ENCODE measurements at places on chromosomes 3 and 15.

DNA sequence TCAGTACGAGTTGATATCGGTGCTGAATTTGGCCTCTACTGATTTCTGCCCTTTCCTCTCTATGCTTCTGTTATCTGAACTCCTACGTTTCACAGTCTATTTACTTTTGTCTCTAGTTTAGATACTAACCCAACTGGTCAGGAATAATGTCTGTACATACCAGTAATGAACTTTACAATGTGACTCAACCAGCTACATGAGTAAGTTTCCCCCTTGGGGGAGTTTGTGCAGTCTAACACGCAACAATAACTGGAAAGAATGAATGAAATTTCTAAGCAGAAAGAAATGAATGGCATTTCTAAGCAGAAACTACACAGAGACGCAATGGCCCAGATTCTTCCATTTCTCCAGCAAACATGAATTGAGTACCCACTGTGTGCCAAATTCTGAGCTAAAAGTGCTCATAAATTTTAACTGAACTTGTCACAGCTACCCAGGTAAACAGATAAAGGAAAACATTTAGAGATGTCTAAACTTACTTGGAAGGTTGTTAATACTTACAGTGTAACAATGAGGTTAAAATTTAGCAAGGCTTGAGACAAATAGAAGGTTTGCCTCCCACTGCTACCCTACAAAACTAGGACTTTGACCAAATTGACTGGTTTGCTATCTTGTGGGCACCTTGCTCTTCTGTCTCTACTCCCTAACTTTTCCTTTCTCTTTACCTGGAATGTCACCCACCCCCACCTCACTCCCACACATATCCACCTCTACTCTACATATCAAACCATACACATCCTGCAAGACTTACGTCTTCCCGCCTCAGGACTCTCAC, 11.6 kb downstream of the UPK1B start:
- no peak for DNase-seq

GRCh38 chr3:152539191-152539764, 270.5 kb downstream of the MBNL1 start:
- DNase-seq = no peak

- no peak for DNase-seq
Measured at GRCh38 chr3:42012383-42012934, 50.6 kb upstream of the ULK4 start.

GRCh38 chr15:27990521-27991515, 108.3 kb downstream of the OCA2 start:
- DNase-seq = no peak

DNA sequence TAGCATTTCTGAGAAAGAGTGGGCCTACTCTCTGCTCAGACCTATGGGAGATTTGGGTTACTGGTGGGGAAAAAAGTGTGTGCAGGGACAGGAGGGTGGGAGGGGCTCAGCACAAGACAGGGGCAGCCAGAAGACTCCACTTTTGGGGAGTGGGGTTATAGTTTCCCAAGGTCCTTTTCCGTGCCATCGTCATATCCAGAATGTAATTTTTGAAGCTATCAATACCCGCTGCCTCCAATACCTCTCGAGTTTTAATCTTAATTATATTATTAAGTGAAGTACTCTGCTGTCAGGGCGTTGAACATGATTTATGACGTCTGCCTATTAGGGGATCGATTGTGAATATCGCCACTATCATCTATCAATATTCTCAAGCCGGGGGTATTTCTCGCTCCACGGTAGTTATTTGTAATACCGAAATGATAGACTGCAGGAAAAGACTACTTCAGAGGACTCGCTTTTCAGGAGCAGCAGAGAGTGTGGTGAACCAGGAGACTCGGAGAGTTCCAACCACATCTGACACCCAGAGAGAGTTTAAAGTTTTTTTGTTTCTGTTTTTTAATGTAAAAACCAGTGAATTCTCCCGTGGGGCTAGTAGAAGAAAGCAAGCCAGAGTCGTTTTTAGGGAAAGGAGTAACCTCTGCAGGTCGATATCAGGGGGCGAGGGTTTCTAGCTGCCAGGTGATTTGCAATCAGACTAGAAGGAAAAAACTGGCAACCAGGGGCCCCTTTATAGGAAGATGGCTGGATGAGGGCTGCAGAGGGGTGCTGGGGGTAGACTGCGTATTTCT, 20.6 kb downstream of the NR2F2 start:
- no peak for DNase-seq

DNA sequence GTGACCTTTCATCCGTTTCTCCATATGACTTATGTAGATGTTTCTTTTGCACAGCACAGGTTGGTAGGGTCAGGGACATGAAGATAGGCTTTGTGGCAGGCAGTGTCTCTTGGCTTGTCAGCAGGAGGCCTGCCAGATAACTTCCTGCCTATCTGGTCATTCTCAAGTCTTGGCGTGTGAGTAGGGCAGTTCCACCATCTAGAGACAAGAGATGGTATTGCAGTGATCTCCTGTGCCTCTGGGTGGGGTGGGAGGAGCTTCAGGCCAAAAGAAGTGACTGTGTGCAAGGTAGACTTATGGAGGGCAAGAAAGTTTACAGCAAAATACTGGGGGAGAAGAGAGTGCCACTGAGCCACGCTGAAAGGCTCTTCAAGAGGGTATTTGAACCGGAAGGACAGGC, 11.0 kb downstream of the TEX264 start:
- DNase-seq = peak; percentile 79

- DNase-seq = peak; percentile 44
Measured at GRCh38 chr3:142027735-142028134, 121.6 kb downstream of the TFDP2 start.

DNA sequence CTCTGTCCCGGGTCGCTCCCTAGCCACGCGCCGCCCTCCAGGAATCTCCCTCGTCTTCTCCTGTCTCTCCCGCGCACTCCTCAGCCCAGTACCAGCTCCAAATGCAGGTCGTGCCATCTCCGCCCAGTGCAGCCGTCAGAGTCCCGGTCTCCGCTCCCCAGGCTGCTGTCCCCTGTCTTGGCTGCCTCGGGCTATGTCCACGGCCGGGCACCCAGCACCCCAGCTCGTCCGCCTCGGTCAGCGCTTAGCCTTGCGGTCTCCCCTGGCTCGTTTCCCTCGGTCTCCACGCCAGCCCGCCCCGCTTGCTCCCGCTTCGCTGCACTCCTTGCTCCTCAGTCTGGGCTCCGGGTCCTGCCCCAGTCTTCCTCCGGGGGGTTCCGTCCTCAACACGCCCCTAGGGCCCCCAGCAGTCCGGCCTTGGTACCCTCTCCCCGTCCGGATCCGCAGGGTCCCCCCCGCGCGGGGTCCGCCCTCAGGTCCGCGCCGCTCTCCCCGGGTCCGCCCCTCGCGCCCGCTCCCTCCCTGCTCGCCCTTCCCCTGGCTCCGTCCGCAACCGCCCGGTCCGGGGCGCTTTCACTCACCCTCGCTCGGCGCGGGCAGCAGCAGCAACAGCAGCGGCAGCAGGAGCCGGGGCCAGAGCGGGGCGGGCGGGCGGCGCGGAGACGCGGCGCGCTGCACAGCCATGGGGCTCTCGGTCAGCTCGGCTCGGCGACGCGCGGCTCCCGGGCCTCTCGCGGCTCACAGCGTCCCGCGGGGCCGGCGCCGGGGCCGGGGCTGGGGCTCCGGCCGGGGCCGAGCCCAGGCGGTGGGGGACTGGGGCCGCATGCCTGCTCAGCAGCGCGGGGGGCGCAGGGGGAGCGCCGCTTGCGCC, 462 bp downstream of the IGDCC3 start:
- DNase-seq = no peak

DNA sequence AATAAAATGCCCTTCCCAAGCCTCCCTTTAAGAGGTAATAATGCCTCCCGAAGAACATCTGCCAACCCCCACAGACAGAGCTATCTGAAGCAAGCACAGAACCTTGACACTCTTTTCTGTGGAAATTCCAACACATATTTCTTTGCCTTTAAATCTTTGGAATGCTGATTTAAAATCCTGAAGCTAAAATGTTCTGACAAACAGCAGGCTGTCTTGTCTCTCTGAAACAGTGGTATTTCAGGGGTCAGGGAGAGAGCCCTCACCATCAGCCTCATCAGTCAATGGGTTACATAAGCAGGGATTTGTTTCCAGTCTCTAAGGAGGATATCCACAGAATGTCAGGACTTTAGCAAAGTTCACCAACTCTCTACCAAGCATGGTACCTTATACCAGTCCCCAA, 27.8 kb upstream of the ARHGEF3 start:
- DNase-seq = no peak

DNA sequence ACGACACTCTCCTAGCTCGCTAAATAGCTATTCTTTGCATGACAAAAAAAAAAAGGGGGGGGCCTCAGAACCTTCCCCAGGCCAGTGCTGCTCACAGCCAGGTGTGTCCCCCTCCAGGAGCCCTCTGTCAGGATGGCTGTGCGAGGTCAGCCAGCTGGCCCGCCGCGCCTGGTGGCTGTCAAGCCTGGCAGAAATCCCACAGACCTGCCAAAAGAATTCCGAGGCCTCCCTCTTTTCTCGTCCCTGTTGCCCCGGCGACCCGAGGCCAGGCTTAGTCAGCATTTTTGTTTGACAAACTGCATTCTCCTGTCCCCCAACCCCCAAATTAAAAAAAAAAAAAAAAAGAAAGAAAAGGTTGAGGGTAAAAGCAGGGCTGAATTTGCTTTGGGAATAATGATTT, 61.9 kb downstream of the TM4SF4 start:
- no peak for DNase-seq

- no peak for DNase-seq
Measured at GRCh38 chr3:60622349-60622748, 628.9 kb downstream of the FHIT start.

DNA sequence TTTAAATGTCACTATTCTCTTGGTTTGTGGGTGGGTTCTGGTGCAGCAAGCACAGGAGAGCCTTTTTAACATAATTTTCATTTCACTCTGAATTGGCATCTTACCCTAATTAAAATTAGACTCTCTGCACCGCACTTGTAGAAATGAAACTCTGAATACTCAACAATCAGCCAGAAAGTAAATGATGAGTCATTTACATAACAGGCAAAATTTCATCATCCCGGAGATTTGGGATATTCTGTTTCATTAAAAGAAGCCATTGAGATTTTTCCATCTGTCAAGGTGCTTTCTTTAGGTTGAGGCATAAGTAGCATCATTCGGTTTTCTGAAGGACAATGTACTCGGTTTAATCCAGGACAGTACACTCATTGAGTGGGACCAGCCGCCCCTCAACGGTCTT, 111.0 kb downstream of the RFTN1 start:
- DNase-seq = no peak

DNA sequence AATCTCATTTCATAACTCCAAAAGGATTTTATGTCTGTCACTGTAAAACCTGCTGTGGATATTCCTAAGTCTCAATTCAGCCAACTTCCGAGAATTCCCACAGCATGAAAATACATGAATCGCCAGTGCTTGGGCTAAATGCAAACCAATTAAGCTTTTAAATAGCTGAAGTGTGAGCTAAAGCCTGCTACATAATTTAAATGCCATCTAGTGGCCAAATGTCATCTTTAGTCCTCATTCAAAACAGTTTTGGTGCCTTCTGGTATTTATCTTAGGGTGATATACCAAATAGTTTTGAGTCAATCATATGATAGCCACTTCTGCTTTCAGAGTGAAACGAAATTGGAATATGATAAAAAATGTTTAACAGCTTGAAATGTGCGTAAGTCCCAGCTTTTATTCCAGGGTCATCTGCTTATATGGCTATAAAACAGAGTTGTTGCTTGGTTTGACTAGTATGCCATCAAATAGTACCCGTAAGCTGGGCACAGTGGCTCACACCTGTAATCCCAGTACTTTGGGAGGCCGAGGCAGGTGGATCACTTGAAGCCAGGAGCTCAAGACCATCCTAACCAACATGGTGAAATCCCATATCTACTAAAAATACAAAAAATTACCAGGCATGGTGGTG, 41.8 kb upstream of the CCNL1 start:
- DNase-seq = no peak

- no peak for DNase-seq
Measured at GRCh38 chr15:82132096-82132495, 86.3 kb upstream of the MEX3B start.

GRCh38 chr15:83816124-83816883, 162.4 kb downstream of the ADAMTSL3 start:
- no peak for DNase-seq

GRCh38 chr15:59322056-59322759, 50.5 kb downstream of the MYO1E start:
- DNase-seq = no peak

GRCh38 chr3:128007033-128007424, 45.2 kb upstream of the SEC61A1 start:
- DNase-seq = no peak

GRCh38 chr15:77599899-77600298, 32.8 kb downstream of the LINGO1 start:
- no peak for DNase-seq

DNA sequence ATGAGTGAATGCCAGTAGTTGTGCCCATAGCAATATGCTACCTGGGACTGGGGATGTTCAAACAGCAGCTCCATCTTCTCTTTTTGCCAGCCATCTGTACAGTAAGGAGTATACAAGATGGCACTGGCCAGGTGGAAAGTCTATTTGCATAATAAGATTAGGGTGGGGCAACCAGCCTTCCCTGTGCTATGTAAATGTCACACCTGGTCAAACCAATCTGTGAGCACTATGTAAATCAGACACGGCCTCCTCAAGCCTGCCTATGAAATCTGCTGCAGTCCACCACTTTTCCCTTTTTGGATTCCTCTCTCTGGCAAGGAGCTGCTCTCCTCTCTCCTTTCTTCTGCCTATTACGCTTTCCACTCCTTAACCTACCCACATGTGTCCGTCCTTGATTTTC, 53.0 kb downstream of the C3orf80 start:
- DNase-seq = no peak

- no peak for DNase-seq
Measured at GRCh38 chr3:138824114-138824506, 10.6 kb downstream of the PIK3CB start.

DNA sequence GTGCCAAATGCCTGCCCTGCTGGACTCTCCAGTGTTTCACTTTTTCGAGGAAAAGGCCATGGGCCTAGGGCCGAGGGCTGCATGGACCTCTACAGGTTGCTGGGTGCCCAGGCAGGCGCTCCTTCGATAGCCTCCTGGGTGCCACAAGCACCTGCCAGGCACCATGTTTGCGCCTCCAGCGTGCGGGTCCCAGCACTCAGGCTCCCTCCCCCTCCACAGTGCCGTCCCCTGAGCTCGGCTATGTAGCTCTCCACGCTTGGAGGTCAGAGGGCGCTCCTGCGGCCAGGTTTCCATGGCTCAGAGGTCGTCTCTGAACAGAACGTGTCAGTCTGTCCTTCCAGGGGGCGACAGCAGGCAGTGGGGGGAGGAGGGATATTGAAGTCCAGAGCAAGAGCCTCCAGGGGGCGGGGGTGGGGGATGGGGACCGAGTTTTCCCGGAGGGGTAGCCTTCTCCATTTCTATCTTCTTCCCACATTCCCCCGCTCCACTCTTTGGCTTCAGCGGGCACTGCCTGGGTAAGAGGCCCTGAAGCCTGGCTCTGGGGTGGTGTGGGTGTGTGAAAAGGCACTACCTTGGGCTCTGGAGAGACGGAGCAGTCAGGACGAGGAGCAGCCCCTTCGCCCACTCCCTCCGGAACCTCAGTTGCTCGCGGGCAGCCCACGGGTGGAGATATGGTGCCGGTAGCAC, 3.6 kb downstream of the ONECUT1 start:
- no peak for DNase-seq

- no peak for DNase-seq
Measured at GRCh38 chr3:187325632-187326031, 34.1 kb upstream of the MASP1 start.

GRCh38 chr3:174958671-174959328, 99.7 kb downstream of the NAALADL2 start:
- DNase-seq = no peak
